Stimulated activated CD8-positive, alpha-beta memory T cell treated with anti-CD3 and anti-CD28 coated beads, Interleukin-4, amount 100 ng/mL, for 24 hours (primary cell): ENCODE measurements at places on chromosomes 12 and 14.
A peak's percentile ranks its signal among the peaks of the same experiment; 100 is the strongest.

GRCh38 chr12:14774906-14775635 is 28.2 kb downstream of the WBP11 start:
- peak; percentile 12 for DNase-seq

DNA sequence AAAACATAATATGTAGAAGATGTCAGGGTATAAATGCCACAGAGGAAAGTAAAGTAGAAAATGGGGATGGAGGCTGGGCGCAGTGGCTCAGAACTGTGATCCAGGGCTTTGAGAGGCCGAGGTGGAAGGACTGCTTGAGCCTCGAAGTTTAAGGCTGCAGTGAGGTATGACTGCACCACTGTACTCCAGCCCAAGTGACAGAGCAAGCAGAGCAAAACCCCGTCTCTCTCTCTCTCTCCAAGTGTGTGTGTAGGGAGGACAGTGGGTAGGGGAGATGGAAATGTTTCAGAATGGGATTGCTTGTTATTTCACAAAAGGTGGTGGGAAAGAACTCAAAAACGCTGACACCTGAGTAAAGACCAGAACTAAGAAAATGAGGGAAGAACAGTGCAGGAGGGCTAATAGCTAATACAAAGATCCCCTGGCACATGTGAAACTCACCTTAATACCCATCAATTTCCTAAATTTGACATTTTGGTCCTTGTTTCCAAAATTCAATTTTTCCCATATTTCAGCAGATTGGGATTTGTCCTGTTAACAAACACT is 5.7 kb upstream of the ZCCHC8 start:
- no peak for DNase-seq

- DNase-seq = no peak
Measured at GRCh38 chr12:83388551-83388950, 701.8 kb downstream of the TMTC2 start.

- no peak for DNase-seq
Measured at GRCh38 chr14:80077262-80077661, 134.0 kb downstream of the DIO2 start.

DNA sequence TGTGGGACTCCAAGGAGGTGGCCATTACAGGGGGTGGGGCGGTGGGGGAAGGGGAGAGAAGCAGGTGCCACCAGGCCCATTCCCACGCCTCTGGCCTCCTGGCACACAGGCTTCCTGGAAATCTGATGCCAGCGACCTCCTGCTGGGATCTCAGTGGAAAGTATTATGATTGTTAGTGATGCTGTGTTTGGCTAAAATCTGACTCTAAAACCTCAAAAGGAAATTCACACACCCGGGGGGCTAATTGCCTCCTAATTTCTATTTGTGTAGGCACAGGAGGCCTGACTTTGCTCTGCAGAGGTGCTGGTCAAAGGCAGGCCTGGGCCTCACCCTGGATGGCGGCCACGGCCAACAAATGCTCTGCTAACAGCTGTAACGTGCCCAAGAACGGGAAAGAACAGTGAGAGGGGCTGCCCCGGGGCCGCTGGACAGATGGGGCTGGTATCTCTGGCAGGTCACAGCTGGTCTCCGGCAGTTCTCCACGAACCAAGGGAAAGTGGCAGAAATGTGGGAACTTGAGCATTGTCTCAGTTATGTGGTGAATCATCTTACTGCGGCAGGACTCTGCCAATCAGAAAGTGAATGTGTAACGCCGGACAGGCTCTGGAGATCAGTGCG is 14.3 kb downstream of the FAM181A start:
- DNase-seq = no peak

DNA sequence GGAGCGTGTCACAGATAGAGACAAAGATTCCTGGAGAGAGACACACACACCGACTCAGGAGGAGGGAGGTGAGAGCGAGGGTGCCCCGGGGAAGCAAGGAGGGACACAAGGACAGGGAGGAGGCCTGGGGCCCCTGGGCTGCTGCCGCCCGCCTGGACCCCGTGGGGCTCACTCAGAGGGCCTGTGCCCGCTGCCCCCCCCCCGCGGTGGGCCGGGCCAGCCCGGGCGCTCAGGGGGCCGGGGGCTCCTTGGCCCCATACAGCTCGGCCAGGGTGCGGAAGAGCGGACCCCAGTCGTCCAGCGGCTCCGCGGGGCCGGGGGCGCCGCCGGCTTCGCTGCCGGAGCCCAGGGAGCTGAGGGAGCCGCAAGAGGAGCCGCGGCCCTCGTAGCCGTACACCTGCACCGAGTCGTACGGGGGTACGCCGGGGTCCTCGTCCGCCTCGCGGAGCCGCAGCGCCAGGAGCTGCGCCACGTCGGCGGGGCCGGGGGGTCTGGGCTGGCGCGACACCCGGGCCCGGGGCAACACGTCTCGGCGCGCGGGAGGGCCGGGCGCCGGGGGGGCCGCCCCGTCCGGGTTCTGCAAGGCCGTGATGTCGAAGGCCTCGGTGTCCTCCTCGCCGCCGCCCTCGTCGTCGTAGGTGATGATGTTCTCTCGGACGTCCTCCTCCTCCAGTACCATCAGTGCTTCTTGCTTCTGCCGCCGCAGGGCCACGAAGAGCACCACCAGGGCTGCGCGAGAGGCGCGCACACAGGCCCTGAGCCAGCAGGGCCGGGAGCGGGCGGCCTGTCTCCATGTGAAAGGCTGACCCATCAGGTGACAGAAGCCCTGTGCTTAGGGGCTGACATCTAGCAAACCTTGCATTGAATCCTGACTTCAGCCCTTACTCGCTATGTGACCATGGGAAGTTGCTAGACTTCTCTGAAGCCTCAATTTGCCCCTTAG is 6.0 kb downstream of the PSMB11 start:
- no peak for DNase-seq

GRCh38 chr12:114395233-114395632 is 10.7 kb downstream of the TBX5 start:
- DNase-seq = no peak

- DNase-seq = no peak
Measured at GRCh38 chr12:72102150-72102549, 163.5 kb downstream of the TPH2 start.

DNA sequence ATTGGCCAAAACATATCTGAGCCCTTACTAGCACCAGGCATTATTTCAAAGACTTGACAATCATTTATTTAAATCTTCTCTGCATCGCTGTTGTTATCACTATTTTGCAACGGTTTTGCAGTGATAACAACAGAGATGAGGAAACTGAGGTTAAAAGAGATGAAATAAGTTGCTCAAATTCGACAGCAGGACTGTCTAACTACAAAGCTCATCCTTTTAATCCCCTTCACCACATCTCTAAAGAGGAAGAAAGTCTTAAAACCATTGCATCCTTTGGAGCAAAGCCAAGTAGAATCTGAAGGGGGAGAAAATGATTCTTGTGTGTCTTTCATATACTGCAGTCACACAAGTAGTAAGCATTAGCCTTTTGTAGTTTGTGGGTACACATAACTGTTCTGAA is 14.8 kb upstream of the ETNK1 start:
- no peak for DNase-seq

DNA sequence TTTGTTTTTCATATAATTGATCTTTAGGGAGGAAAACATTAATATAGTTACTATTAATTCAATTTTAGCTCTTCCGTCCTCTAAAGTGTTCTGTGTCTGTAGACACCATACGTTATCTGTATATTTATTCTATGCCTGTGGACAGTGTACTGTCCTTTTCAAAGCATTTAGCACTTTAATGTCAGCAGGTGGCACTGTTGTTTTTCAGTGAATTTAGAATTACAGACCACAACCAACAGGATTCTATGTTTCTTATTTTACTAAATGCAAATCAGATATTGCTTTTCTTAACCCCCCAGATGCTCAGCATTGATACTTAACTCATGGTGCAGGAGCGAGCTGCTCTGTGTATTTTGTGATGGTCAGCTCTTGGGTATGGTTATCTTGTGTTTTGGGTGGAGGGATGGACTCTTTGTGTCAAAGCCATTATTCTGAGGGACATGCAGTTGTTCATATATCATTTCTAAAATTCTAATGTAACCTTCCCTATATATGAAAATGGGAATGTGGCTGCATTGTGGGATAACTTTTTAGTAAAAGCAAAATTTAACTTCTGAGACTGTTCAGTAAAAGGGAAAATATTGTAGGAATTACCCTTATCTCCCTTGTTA is 65.2 kb downstream of the PAPOLA start:
- DNase-seq = no peak

GRCh38 chr14:36520601-36521525 is 831 bp upstream of the NKX2-1 start:
- no peak for DNase-seq

DNA sequence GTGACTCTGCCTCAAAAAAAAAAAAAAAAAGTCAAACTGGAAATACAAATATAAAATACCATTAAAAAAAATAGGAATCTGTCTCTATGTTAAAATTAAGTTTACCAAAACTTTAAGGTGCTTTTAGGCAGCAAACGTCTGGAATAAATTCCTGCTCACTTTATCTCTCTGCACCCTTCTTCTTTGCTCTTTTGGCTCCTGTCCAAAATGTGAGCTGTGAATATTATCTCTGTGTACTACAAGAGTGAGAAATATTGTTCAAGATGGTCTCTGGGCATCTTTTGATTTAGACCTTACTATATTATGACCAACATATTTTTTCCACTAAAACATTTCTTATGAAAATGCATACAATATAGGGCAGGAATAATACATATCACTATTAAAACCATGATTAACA is 63.7 kb downstream of the PUS7L start:
- no peak for DNase-seq

GRCh38 chr12:77113971-77114370 is 48.6 kb upstream of the E2F7 start:
- no peak for DNase-seq

- DNase-seq = no peak
Measured at GRCh38 chr12:17137396-17137795, 531.4 kb upstream of the LMO3 start.

DNA sequence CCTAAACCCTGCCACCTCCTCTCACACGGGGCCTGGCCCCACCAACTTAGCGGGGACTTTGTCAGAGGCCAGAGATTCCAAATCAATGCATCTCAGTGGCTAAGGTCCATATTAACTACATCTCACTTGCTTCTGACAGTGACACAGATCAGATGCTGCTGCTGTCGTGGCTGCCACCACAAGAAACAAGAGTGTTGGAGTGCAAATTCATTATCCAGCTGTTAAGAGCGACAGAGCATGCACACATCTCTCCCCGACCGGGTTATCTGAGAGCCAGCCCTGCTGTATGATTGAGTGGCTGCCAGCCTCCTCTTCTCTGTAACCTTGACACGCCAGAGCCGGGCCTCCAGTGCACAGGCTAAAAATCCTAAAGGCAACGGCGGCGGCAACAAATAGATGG is 40.2 kb downstream of the SPRING1 start:
- DNase-seq = no peak

GRCh38 chr12:54708826-54709225 is 60.7 kb upstream of the DCD start:
- no peak for DNase-seq

DNA sequence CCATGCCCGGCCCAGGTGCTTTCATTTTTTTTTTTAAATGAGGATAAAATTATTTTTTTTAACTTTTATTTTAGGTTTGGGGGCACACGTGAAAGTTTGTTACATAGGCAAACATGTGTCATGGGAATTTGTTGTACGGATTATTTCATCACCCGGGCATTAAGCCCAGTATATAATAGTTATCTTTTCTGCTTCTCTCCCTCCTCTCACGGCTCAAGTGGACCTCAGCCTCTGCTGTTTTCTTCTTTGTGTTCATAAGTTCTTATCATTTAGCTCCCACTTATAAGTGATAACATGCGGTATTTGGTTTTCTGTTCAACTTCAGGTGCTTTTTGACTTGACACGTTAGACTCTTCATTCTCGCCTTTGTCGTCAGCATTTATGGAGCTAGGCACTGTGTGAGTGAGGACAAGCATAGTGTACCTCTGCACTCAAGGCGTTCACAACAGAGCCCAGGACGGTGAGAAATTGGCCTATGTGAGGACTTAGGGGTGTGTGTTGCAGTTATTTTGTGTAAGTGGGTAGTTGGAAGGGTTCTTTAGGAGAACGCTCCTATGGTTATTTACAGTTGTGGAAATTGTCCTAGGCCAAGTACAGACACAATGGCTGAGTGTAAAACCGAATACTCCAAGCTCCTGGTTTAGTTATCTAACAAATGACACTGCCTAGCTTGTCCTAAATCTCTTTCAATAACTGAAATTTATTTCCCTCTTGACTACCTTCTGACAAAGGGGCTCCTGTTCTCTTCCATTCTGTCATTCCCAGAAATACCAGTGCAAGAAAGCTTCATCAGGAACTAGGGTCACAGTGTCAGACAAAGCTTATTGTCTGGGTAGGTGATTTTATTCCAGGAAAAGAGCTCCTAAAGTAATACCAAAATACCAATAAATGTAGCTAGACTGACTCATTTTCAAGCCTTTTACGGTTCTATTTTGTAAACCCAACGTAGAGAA is 200.5 kb upstream of the PRICKLE1 start:
- no peak for DNase-seq

DNA sequence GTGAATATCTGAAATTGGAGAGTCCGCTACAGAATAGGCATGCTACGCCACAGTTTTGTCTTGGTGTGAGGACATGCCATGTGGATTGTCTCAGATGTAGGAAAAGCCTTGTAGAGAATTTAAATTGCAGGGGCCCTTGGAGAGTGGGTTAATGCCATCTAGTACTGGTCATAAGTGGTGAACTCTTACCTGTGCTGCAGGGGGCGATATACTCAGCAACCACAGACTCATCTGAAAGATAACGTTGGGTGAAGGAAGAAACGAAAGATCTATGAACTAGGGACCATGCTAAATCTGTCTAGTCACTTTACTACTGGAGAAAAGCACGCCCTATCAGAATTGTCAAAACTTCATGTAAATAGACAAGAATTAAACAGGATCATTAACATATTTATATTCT is 33.7 kb upstream of the A2M start:
- no peak for DNase-seq

GRCh38 chr12:59619461-59620240 is 23.8 kb downstream of the SLC16A7 start:
- no peak for DNase-seq

GRCh38 chr12:54870617-54871016 is 16.3 kb downstream of the MUCL1 start:
- DNase-seq = no peak

DNA sequence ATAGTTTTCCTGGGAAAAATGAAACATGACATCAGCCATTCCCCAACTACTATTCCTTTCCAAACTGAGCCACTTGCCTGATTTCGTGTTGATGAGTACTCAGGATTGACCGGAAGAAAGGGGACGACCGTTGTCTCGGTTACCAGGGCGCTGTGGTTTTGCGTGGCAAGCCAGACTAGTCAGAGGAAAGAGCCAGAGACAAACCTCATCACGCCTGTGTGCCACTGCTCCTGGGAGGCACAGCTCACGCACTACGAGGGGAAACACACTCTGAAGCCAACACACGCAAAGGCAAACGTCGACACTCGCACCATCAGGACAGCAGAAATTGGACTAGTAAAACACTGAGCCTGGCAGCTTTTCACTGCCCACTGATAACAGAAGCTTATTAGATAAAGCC is 35.0 kb downstream of the GIT2 start:
- DNase-seq = no peak

- no peak for DNase-seq
Measured at GRCh38 chr12:40646456-40646855, 45.8 kb upstream of the CNTN1 start.

- no peak for DNase-seq
Measured at GRCh38 chr14:35088514-35088913, 33.3 kb downstream of the PPP2R3C start.
